ENCODE measurements at places on chromosomes 6 and 20.

DNA sequence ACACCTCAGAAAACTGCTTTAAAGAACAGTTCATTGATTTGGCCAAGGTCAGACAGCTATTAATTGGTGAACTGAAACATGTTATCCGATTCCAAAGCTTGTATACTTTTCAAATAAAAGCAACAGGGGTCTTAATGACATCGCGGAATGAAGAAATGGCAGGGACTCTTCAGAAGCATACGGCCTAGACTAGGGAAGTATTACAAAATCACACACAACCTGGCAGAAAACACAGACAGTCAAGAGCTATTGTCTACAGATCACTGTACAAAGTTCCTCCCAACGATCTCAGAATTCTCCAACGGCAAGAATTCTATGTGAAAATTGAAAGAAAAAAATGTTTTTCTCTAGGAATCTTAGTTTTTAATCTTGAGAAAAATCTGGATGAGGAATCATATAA lies 105.5 kb downstream of the PTPRK start:
- DNase-seq: no peak

DNA sequence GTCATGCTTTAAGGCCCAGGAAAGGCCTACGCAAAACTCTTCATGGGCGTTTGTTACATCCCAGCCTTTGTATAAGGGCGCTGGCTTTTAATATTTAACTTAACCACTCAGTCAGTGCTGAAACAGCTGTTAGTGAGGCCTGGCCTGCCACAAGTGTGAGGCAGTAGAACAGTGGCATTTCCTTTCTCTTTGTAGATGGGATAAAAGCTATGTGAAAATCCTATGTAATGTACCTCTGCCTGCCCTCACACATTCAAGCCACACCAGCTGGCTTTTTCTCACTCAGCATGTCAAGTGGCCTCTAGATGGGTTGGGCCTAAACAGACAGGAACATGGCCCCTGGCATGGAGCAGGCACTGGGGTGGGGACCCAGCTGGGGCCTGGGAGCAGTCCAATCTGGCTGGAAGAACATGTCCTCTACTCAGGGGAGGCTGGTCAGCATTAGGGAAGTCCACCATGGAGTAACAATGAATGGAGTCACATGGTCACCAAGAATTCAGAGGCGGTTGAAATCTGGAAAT lies 20.7 kb downstream of the CGA start:
- DNase-seq: no peak

DNA sequence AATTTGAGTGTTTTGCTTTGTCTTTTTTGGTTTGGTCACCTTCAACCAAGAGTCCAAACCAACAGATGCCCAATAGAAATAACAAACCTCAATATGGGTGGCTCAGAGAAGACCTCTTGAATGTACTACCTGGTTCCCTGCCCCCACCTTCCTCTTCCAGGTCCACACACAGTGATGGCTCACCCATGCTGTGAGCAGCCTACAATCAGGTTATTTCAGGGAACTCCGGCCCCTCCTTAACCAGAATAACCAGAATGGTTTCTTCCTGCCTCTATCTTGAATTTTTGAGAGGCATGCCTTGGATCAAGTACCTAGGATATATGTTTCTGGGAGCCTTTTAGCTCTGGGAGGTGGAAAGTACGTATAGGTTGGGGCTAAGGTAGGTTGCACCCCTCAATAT lies 327.1 kb upstream of the PRDM1 start:
- no peak for DNase-seq

DNA sequence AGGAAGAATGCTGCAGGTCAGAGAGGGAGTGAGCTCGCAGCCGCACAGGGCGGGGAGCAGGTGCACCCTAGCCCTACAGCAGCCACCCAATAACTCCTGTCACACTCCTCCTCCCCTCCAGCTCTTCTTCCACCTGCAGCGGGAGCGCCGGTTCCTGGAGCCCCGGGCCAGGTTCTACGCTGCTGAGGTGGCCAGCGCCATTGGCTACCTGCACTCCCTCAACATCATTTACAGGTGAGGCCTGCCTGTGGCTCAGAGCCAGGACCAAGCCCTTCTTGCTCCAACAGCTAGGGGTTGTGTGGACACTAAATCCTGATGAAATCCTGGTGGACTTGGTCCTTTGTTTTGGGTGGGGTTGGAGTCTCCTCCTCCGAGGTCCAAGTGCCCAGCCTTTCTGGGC lies 11.7 kb downstream of the SGK2 start:
- DNase-seq: no peak

- DNase-seq: peak; percentile 52
Observed at GRCh38 chr6:159217595-159218275, 48.5 kb downstream of the FNDC1 start.

DNA sequence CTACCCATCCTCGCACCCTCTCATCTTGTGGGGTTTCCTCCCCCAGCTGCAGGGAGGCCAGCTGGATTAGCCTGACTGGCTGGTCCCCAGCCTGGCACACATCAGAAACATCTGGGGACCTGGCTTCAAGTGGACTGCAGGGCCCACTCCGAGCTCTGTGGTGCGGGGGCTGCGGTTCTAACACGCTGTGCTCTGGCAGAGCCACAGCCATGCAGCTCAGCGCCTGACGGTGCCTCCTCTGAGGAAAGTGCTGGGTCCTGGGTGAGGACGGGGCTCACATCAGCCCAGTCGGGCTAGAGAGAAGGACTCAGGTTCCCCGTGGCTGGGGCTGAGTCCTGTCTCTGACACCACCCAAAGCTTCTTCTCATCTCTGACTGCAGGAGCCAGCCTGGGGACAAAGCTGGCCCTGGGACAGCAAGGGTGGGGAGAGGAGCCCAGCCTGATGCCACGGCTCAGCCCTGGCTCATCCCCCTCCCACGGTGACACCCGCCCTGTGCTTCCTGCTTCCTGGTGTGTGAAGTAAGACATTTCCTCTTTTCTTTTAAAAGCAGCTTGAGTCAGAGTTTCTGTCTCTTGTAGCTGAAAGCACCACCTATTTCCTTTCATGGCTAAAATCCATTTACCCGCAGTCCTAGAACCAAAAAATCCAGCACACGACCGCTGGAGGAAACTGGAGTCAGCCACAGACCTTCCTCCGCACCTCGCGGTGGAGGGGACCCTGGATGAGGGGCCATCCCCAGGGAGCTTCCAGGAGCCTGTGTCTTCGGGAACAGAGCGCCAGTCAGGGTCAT lies 127.4 kb upstream of the AFDN start:
- no peak for DNase-seq

DNA sequence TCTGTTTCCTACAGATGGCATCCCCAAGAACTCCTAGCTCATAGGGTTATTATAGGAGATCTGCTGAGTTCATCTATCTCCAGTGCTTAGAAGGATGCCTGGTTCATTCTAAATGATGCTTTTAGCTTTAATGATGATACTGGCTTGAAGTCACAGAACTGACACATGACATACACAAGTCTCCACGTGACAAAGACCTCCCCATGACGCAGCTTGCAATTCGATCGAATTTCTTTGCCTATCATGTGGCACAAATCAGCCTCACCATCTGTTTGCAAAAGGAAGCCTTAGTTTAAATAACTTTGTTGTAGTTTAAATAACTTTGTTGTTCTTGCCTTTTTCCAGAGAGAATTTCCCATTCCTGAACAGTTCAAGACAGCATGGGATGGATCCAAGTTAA lies 44.1 kb upstream of the FAM8A1 start:
- no peak for DNase-seq

GRCh38 chr6:29938746-29939508 lies 3.4 kb upstream of the HLA-A start:
- no peak for DNase-seq

- no peak for DNase-seq
Observed at GRCh38 chr20:59193325-59193724, 29.7 kb downstream of the ZNF831 start.

- DNase-seq: no peak
Observed at GRCh38 chr6:18216411-18216810, 47.9 kb downstream of the DEK start.

GRCh38 chr6:106186172-106186571 lies 100.0 kb downstream of the PRDM1 start:
- no peak for DNase-seq

DNA sequence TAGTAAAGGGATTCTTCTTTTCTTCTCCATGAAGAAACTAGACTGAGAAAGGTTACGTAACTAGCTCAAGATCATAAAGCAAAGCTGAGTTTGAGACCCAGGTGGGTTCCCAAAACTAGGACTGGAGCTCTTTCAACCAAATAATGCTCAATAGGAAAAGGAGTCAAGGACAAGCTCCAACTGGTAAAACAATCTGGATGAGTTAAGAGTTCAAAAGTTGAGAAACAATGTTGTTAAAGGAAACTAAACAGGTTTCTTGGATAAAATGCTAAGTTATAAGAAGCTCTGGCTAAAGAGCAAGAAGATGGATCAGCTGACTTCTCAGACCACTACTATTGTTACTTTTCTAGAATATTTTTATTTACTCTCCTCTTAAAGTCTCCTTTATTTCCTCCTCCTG lies 137.3 kb downstream of the MMS22L start:
- no peak for DNase-seq

DNA sequence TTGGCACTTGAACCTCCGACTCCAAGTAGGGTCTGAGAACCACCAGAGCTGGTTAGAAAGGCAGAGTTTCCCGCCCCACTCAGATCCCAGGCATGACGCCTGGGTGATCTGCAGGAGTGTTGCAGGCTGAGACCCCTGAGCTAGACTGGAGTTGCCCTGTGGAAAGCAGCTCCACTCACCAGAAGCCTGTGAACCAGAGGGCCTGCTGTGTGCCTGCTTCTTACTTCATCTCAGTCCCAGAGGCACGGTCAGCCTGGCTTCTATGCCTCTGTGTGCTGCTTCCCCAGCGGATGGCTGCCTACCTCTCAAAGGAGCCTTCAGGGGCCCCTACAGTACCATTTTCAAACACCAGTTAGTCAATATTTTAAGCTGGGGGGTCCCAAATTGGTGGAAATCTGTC lies 15.6 kb upstream of the CCN6 start:
- no peak for DNase-seq

- DNase-seq: no peak
Observed at GRCh38 chr6:38349795-38350194, 289.9 kb downstream of the BTBD9 start.

GRCh38 chr6:1057490-1058135 lies 254.3 kb upstream of the FOXQ1 start:
- DNase-seq: no peak

DNA sequence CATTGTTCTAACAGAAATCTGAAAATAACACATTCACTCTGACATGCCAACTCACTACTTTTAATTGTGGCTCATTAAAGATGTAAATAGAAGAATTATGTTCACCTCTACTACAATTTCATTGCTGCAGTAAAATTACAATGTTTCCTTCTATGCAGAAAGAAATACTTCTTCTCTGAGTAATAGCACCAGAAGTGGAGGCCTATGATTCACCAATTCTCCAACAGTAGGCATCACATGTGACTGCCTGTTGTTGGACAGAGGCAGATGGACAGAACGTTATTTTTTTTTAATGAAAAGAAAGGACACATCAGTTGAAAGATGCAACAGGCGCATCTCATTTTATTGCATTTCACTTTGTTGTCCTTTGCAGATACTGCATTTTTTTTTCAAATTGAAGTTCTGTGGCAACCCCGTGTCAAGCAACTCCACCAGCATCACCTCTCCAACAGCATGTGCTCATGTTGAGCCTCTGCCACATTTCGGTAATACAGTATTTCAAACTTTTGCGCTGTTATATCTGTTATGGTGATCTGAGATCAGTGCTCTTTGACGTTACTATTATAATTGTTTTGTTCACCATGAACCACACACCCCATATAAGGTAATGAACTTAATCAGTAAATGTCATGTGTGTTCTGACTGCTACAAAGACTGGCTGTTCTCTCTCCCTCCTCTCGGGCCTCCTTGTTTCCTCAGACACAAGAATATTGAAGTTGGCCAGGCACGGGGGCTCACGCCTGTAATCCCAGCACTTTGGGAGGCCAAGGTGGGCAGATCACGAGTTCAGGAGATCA lies 121.4 kb downstream of the ATXN1 start:
- DNase-seq: no peak

DNA sequence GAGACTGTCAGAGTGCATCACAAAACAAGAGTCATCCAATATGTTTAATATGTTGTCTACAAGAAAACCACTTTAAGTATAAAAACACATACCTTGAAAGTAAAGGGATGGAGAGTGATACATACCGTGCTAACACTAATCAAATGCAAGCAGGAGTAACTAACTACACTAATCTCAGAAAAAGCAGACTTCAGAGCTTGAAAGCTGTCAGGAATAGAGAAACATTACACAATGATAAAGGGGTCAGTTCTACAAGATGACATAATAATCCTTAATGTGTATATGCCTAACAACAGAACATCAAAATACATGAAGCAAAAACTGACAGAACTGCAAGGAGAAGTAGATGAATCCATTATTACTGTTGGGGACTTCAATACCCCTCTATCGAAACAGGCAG lies 59.7 kb upstream of the SMIM29 start:
- DNase-seq: no peak

GRCh38 chr6:85641897-85642773 lies 551 bp downstream of the SYNCRIP start:
- peak; percentile 57 for DNase-seq

GRCh38 chr20:33042430-33042829 lies 11.0 kb downstream of the BPIFB6 start:
- no peak for DNase-seq

DNA sequence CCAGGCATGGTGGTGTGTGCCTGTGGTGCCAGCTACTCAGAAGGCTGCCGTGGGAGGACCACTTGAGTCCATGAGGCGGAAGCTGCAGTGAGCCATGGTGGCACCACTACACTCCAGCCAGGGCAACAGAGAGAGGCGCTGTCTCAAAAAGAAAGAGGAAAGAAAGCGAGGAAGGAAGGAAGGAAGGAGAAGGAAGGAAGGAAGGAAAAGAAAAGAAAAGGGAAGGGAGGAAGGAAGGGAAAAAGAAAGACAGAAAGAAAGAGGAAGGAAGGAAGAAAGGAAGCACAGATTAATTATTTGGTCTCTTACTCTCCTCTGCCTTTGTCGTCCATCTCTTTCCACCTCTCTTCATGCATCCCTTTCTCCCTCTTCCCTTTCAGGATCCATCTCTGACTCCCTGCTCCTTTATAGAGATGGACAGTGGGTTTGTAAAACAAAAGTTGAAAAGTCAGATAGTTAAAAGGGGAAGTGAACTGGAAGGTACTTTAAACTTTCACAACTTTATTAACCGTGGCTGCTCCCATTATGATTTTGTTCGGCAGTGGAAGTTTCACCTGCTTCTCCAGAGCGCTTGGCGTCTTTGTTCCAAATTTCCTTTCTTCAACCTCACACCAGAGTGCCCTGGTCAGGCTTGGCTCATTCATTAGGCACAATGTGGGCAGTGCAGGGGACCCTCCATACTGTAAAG lies 1.5 kb downstream of the HLA-DQA1 start:
- DNase-seq: no peak

DNA sequence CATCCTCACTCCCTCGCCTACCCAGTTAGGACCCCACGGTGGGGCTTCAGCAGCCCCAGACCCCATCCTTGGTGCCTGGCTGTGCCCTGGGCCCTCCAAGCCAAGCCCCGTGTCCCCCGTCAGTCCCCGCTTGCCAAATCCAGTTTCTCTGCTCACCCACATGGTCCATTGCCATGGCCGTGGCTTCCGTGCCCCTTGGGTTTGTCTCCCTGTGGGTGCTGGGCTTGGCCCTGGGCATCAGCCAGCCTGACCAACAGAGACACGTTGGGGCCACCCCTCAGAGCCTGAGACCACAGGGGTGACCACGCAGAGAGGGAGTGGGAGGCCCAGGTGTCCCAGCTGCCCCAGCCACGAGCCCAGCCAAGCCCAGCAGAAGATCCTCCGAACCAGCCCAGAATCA lies 7.7 kb downstream of the SS18L1 start:
- DNase-seq: no peak

Data from T47D (cell line).